ENCODE measurements at places on chromosomes 5 and 9.

DNA sequence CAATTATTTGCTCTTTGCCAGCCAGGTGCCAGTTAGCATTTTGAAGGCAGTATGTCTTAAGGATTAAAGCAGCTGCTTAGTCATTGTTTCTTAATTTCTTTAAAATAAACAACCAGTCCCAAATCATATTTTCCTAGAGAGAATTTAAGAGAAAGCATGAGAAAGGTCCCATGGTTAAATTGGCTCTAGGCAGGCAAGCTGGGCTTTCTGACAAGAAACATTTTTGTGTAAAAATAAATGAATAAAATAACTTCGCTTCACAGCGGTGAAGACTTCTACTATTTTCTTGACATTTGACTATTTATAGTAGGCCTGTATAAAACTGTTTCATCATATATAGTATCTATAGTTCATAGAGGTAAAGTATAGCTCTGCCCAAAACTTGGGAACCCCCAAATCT, 617.7 kb upstream of the C9orf72 start:
- DNase-seq, result no peak

GRCh38 chr5:172901012-172901780, 58.0 kb upstream of the RPL26L1 start:
- DNase-seq, result no peak

GRCh38 chr5:54872810-54873209, 112.6 kb downstream of the ESM1 start:
- DNase-seq, result no peak

GRCh38 chr5:168172760-168173223, 118.7 kb upstream of the WWC1 start:
- no peak for DNase-seq

DNA sequence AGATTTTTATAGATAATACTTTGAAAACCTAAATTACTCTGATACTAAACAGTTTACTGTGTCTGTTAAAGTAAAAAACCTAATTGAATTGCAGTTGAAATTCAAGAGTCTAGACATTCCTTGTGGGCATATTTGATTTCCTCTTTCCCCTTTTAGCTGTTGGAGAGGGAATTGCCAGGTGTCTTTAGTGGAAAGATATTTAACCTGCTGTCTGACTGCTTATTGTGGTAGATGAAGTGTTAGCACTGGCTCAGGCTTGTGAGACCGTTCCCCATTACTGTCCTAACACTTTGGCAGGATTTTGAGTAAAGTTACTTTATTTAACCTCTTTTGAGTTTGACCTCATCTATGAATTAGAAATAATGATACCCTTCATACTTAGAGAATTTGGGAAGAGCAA, 16.4 kb downstream of the MAP3K1 start:
- DNase-seq, result no peak

DNA sequence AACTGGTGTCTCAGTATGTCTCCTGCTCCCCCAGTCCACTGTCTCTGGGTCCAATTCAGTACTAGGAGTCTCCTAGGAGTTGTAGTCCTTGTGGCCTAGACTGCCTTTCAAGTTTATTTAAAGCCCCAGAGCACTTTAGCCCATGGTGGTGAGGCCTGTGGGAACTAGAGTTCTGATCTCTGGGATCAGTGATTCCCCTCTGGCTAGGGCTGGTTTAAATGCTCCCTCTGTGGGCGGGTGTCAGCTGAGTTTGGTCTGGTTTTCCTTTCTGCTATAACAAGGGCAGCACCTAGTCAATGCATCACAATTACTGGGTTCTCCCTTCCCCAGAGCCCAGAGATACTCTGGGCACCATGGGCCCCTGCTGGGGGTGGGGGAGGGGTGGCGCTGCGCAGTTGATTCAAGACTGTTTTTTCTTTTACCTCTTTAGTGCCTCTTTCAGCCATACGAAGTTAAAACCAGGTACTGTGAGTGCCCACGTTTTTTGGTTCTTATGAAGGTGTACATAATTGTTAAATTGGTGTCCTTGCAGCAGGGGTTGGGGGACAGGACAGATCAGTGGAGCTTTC, 9.3 kb upstream of the SLC36A3 start:
- no peak for DNase-seq

GRCh38 chr5:1167728-1168709, 33.4 kb upstream of the SLC6A19 start:
- DNase-seq, result peak; percentile 26

GRCh38 chr5:107558823-107559375, 111.8 kb downstream of the EFNA5 start:
- no peak for DNase-seq

DNA sequence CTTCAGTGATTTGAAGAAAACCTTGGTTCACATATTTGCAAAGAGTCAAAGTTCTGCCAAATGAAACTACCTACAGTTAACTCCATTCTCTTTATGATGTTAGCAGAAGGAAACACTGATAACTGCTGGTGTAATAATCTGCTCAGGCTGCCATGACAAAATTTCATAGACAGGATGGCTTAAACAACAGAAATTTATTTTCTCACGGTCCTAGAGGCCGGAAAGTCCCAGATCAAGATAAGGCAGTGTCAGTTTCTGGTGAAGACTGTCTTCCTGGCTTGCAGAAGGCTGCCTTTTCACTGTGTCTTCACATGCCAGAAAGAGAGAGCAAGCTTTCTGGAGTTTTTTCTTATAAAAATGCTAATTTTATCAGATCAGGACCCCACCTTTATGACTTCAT, 102.4 kb upstream of the PARP8 start:
- no peak for DNase-seq

DNA sequence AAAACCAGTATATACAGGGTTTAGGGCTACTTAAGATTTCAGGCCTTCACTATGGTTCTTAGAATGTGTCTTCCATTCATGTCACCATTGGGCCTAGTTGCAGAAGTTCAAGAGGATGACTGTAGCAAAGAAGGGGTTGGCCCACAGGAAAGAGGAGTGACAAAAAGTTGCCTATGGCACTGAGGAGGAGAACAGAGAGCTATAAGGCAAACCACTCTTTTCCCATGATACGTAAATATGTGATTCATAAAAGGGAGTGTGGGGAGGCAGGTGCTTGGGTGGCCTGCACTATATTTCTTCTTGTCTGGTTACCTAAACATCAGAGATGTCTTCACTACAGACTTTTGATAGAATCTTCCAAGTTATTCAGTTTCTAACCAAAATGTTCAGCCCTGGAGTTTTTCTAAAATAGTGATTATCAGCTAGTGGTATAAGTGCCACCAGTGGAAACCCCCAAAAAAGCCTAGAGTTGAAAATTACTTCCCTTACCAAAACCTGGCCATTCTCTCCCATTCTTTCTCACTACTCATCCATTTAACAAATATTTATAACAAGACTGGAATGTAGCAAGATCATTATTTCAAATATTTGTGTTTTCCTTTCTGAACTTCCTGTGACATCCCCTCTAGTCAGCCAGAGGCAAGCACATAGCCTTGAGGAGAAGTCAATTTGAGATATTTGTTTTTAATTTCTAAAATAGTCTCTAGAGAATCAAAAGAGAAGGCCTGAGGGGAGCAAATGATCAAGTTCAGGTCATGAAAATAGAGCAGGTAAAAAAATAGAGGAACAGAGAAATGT, 367.4 kb downstream of the EFNA5 start:
- DNase-seq, result no peak

DNA sequence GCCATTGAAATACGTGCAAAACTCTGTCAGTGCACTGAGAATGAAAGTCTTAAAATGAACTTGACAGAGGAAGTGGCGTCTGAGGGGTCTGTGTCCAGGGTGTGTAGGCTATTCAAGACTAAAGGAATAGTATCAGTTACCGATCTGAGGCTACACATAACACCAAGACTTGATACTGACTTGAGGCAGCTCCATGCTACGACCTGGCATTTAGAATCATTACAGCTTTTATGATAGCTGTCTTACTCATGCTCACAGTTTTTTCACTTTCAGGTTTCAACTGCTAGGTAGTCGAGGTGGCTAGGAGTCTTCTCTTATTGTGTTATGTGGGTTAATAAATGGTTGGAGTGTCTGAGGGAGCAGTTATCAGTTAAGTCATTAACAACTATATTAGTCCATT, 92.8 kb upstream of the SLCO6A1 start:
- no peak for DNase-seq

- DNase-seq, result no peak
Observed at GRCh38 chr5:39264528-39264927, 45.2 kb upstream of the FYB1 start.

Data from stimulated activated CD8-positive, alpha-beta memory T cell treated with anti-CD3 and anti-CD28 coated beads, Interleukin-7, amount 100 ng/mL, for 24 hours (primary cell).